ENCODE measurements at places on chromosomes 6 and 20.

DNA sequence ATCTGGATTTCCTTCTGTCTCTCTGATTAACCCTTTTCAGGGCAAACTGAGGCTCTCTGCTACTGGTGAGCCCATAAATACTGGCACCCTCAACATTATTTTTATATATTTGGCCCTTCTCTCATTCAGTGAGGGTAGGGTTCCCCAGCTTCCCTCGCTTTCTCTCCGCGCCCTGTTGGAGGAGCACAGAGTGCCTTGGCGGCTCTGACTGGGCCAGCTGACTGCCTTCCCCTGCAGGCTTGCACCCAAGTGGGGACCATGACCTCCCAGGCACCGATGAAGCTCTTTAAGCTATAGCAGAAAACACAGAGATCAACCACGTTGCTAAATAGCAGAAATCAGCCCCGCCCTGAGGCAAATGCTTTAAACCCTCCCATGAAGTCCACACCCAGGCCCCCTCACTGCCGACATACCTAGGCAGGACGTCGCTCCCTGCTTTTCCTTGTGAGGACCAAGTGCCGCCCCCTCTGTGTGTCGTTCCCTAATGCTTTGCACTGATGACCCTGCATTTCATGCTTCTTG, 105.0 kb downstream of the HUS1B start:
- H3K27me3 ChIP-seq = no peaks in the 10 kb centered on the region
- H3K4me3 ChIP-seq = no peak overlapping the region
- no peak for DNase-seq
- no peaks in the 10 kb centered on the region for H3K4me1 ChIP-seq
- H3K36me3 ChIP-seq = peaks cover 4% of the 10 kb centered on the region
- no peak overlapping the region for H3K27ac ChIP-seq

GRCh38 chr6:52027699-52028098, 59.7 kb downstream of the PKHD1 start:
- no peaks in the 10 kb centered on the region for H3K4me1 ChIP-seq
- H3K4me3 ChIP-seq = no peak overlapping the region
- no peaks in the 10 kb centered on the region for H3K27me3 ChIP-seq
- H3K36me3 ChIP-seq = no peaks in the 10 kb centered on the region
- DNase-seq = no peak

- no peaks in the 10 kb centered on the region for H3K36me3 ChIP-seq
- no peaks in the 10 kb centered on the region for H3K27me3 ChIP-seq
- DNase-seq = no peak
- no peak overlapping the region for H3K4me3 ChIP-seq
Observed at GRCh38 chr6:154157706-154158105, 118.7 kb downstream of the OPRM1 start.

GRCh38 chr6:26520850-26521599, 17.1 kb upstream of the HMGN4 start:
- peaks cover 15% of the 10 kb centered on the region for H3K27me3 ChIP-seq
- H3K4me1 ChIP-seq = peaks cover 50% of the 10 kb centered on the region

DNA sequence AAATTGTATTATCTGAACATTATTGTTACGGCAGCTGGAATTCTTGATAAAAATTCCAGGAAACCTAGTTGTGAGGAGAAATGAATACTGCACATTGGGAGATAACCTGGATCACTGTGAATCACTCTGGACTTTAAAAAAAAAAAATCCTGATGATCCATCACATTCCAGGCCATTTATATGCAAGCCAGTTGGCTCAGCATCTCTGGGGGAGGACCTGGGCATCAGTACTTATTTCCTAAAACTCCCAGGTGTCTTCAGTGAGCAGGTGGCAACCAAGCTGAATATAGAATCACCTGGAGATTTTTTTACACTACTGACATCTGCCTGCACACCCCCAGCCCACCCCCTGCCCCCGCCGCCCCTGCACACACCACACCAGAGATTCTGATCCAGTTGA, 39.1 kb upstream of the SIRT5 start:
- H3K36me3 ChIP-seq = no peaks in the 10 kb centered on the region
- no peak overlapping the region for H3K27ac ChIP-seq
- no peaks in the 10 kb centered on the region for H3K4me1 ChIP-seq

DNA sequence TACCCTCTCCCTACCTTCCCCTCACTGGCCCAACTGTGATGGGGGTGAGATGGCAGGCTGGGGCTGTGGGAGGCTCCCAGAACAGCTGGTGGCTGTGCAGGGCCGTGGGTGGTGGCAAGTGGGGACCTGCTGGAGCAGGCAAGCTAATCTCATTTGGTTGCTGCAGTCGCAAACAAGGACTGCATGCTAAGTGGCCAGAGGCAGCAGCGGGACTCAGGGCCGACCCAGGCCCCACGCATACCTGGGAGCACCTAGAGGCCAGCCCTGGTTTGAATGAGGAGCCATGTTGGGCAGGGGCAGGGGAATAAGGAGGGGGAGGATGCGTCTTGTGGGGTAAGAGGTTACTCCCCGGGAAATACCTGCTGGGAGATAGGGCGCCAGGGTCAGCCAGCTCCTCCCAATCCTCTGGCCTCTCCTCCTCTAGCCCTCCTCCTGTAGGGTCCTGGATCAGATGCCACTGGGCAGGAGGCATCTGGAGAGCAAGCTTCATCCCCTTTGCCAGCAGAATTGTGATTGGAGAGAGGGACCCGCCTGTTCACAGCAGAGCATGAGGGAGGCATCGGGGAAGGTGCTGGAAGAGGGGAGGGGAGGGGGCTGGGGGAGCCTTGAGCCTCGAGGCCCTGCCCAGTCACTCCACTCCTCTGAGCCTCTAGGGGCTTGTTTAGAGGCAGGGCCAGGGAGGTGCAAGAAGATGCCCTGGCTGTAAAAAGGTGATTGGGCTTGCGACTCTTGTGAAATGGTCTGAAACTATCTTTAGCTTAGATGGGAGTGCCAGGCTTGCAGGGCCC, 24.3 kb upstream of the CDH22 start:
- no peak for DNase-seq
- H3K36me3 ChIP-seq = no peaks in the 10 kb centered on the region
- peaks cover 7% of the 10 kb centered on the region for H3K4me1 ChIP-seq
- no peaks in the 10 kb centered on the region for H3K27me3 ChIP-seq

- peaks cover 29% of the 10 kb centered on the region for H3K27me3 ChIP-seq
- no peak overlapping the region for H3K4me3 ChIP-seq
- no peaks in the 10 kb centered on the region for H3K4me1 ChIP-seq
- no peak for DNase-seq
- H3K36me3 ChIP-seq = no peaks in the 10 kb centered on the region
- H3K27ac ChIP-seq = no peak overlapping the region
Observed at GRCh38 chr20:59723607-59724456, 119.5 kb downstream of the PHACTR3 start.

DNA sequence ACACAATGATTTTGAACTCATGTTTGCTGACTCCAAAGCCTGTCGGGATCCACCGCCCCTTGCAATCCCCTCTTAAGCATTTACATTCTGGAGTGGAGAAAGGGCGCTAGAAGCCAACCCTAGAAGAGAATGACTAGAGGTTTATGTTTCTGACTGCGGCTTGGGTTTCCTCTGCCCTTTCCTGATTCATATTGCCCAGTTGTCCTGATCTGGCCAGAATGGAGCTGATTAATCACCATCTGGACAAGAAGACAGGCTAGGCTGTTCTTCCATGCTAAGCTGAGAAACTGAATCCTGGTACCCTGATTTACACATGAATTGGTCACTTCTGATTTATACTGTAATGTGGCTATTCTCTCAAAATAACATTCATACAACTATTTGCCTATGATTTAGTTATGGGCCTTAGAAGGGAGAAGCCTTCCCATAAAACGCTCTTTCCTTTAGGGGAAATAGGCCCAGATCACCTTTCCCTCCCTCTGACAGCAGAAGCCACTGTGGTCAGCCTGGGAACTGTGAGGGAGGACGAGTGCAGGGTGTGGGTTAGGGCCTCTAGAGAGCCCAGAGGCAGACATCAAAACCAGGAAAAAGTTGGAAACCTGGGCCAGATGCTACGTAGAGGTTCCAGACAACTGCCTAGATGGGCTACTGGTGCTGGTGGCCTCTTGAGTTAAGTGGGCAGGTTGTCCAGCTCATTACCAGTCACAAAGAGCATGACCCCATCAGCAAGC, 199.2 kb upstream of the PRDM1 start:
- H3K36me3 ChIP-seq = no peaks in the 10 kb centered on the region
- H3K27me3 ChIP-seq = peaks cover 2% of the 10 kb centered on the region
- no peaks in the 10 kb centered on the region for H3K4me1 ChIP-seq
- H3K4me3 ChIP-seq = no peak overlapping the region
- no peak overlapping the region for H3K27ac ChIP-seq

DNA sequence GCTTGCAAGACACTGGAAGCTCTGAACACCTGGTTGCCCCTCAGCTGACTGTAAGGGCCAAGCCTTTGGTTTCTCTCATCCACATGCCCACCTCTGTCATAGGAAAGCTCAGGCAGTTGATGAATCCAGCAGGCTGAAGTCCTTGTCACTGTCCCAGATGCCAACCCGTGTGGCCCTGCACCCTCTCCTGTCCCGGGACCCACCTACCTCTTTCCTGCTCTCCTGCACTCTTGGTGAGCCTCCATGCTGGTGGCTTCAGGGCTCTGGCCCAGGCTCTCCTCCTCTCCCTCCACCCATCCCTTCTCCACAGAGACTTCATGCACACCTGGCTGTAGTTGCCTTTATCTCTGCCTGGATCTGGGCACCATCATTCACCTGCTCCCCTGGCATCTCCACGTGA, 4.0 kb upstream of the GID8 start:
- H3K4me3 ChIP-seq = no peak overlapping the region
- peaks cover 33% of the 10 kb centered on the region for H3K4me1 ChIP-seq
- no peak overlapping the region for H3K27ac ChIP-seq

DNA sequence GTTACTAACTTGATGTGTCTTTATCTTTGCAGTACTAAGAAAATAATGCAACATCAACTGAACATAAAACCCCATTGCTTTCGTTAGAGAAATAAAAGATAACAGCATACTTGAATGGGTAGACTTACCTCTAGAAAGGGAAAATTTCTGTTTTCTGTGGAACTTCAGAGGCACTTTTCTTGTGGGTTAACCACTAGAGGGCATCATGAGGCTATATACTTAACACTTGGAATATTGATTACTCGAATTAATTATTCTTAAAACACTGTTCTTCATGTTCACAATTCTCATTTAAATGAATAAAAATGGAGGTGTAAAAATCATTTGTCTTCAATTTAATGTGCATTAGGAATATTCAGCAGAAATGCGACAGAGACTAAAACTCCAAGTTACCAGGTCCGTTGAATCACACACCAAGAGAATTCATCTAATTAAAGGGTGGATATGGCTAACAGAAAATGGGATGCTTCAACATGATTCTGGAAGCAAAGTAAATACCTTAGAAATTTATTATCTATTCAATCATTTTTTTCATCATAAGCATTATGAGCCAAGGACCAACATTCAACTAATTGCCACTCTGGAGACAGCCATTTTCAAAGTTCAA, 330.8 kb upstream of the PREP start:
- no peak for DNase-seq
- H3K4me1 ChIP-seq = no peaks in the 10 kb centered on the region
- no peaks in the 10 kb centered on the region for H3K27me3 ChIP-seq
- H3K36me3 ChIP-seq = peaks cover 3% of the 10 kb centered on the region
